ENCODE measurements at places on chromosomes 4 and X. TPM values are rescaled to one million over a fixed set of nuclear protein-coding genes. Genes with fewer than 3 reads are reported as not detected.

- no peak for DNase-seq
Observed at GRCh38 chr4:105350859-105351490, 122.9 kb downstream of the PPA2 start.

DNA sequence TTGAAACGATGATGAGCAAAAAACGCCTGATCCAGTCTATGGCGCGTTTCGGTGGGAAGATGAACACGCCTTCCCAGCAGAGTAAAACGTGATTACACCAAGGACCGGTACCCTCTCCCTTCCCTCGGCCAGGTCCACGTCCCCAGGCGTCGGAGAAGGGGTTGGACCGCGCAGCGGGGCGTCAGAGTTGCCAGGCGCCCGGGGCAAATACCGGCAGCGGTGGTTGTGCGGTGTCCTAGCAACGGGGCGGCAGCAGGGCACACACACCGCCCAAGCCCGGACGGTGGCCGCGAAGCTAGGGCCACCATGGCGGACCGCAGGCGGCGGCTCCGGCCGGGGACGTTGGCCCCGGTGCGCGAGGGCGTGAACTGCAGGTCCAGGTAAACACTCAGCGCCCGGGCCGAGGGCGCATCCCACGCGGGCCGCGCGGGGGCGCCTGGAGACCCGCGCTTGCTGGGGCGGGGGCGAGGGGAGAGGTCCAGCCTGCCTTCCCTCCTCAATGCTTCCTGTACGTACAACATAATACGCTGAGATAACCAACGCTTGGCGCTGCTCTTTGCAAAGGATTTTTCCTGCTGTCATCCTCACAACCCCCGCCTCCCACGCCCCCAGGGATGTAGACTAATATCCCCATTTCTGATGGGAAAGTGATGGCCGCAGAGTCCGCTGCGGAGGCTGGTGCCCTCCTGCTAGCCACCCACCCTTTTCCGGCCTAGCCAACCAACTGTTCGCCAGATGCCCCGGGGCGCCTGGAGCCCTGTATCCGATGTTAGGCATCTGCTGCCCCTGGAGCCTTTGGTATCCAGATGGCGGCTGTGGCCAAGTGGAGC lies at the start of gene FAM47E:
Gene FAM47E, plus strand, starts transcription at position 281 of the 830 bp plus-strand sequence. Its CDS starts 26 bp downstream, at position 307.
- DNase-seq: peak; percentile 67

Gene NUDT10
- 0.79 TPM for total RNA-seq

Gene TMEM35A
- total RNA-seq: 0.33 TPM

Data from right atrium auricular region (tissue), 2 donors.